ENCODE measurements at places on chromosomes 12 and 14.
A peak's percentile ranks its signal among the peaks of the same experiment; 100 is the strongest.

DNA sequence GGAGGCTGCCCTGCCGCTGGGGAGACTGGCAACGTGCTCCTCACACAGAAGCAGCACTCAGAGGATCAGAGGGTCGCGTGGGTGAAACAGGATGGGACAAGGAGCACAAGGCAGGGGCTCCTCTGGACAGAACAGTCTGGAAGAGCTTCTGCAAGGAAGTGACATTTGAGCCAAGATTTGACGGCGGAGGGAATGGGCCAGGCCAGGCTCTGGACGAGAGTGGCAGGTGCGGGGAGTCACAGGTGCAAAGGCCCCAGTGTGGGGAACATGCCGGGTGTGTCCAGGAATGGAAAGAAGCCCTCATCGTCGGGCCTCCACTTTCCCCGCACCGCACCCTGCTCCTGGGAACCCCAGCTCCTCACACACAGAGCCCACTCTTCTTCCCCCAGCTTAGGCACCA is 84.0 kb downstream of the RFLNA start:
- DNase-seq: no peak

DNA sequence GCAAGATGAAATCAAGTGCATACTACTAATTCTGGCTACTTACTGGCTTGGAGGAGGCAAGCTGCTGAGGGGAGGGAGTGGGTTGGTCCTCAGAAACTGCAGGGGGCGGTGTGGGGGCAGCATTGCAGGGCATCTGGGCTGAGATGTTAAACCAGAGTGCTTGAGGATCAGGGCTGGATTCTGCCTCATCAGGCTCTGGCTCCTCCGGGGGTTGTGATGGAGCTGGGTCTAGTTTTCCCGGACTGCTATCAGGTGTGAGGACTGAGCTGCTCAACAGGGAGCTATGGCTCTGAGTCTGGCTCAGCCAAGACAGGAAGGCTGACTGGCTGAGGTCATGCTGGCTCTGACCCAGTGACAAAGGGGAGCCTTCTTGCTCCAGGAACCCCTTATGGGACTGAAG is 28.6 kb downstream of the BAZ2A start:
- no peak for DNase-seq

DNA sequence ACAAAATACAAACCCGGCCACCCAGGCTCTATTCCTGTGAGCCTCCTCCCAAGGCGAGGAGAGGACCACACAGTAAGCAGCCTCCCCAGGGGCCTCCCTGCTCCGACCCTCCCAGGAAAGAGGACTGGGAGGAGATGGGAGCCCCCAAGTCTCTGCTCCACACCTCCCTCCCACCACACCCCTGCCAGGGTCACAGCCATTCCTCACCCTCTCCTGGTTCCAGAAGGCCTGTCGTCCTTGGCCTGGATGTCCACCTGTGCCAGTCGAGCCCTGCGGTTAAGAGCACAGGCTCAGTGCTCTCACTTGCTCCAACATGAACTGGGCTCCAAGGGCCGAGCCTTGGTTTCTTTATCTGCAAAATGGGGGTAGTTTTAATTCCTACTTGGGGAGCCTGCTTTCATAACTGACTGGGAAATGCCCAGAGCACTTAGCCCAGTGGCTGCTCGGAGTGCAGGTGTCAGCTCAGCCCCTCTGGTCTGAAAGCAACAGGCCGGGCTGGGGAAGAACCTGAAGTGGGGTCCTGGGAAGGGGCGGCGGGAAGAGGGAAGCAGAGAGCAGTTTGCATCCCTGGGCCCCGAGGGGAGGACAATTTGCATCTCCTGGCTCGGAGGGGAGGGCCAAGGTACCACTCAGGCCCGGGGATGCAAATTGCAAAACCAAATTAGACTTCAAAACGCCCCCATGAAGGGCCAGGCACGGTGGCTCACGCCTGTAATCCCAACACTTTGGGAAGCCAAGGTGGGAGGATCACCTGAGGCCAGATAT is 23.6 kb downstream of the TCHP start:
- DNase-seq: no peak

- DNase-seq: peak; percentile 45
Observed at GRCh38 chr14:53925201-53925766, 31.3 kb downstream of the BMP4 start.

- DNase-seq: no peak
Observed at GRCh38 chr12:53227836-53228235, 4.2 kb downstream of the RARG start.

DNA sequence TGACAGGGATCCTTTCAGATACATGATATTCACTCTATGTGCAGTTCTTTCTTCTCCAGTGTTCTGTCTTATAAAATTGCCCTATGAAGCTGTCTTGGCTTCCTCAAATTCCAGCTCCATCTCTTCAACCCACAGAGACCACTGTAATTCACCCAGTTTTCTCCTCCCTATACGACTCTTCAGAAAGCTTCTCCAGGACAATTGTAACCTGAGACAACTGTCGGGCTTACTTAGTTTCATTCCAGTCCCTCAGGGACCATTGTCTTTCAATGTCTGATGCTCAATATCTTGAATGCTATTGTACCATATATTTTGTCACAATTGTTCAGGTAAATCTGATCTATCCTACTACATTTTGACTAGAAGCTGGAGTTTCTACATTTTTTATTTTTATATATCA is 345.3 kb downstream of the RPL10L start:
- no peak for DNase-seq

DNA sequence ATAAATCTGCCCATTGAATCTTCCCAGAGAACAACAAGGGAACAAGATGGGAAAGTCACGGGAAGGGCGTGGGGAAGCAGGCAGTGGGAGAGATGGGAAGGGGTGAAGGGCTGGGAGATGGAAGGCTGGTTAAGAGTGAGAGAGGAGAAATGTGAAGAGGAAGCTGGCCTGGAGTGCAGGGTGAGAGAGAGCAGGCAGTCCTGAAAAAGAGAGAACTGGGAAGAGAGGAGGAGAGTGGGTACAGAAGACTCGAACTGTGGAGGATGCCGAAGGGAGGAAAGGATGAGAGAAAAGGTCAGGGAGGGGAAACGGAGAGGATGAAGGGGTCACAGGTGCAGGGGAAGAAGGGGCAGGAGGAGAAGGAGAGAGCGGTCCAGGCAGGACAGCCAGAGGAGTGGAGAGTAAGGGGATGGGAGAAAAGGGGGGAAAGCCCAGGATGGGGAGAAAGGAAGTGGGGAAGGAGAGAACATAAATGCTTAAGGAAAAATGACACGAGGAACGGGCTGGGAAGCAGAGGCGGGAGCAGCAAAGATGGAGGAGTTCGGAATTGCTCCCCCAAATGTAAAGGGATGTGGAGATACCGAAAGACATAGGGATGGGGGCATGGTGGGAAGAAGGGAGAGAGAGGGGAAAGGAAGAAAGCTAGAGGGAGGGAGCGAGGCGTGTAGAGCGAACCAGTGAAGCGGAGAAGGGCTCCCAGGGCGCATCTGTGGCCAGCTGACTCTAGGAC is 1.2 kb downstream of the PIANP start:
- no peak for DNase-seq

DNA sequence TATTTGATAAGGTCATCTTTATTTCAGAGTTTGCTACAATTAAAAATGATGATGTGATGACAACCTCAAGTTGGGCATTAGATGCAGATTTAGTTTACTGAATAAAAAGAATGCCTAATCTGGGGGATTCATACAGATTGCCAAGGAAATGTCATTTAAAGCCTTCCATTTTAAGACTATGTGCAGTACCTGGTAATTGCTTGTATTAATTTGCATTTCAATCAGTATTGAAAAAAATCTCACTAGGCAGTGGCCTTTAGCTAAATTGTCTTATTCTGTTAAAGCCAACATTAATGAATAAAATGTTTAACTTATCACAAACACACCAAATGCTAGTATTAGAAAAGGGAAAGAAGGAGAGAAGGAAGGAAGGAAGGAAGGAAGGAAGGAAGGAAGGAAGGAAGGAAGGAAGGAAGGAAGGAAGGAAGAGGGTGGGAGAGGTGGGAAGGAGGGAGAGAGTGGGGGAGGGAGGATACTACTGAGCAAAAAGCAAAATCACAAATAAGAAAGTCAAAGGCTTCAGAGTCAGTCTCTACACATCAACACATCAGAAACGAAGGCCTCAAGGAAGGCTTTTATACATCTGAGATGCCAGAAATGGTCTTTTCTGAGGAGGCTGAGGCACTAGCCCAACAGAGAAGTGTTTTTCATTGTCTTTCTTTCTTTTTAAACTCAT is 271.1 kb upstream of the CLEC14A start:
- DNase-seq: no peak

- DNase-seq: no peak
Observed at GRCh38 chr12:68622250-68622649, 11.6 kb downstream of the RAP1B start.

DNA sequence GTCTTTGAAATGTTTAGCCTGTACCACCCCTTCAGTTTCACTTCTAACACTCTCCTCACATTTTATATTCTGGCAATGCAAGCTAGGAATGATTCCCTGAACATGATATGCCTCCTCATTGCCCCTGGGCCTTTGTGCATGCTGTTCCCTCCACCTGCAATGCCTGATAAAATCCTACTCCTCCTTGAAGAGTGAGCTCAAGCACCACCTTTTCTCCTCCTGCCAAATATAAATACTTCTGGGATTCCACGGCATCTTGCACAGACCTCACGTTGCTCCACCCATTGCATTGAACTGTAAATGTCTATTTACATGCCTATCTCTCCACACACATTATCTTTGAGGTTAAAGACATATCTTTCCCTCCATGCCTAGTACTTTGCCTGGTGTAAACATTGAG is 21.1 kb downstream of the NKX2-1 start:
- no peak for DNase-seq

DNA sequence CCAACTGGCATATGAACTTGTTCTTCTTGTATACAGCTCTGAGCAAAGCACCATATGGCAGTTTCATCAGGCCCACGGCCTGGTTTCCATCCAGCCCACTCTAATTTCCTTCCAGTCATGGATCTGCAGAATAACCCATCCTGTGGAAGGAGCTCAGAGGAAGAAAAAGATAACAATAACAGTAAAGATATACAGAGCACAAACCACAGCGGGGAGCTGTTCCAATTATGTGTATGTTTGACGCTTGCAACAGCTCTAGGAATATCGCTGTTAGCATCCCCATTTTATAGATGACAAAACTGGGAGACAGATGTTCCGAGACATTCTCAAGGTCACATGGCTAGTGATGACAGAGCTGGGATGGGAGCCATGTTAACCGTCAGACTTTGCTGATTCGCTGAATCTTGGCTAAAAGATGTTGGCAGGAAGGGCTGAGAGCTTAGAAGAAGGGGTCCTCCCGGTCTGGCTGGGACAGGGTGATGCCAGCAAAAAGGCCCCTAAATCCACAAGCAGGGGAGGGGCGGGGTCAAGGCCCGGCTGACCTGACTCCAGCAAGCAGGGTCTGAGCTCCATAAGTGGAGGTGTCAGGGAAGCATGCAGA is 34.4 kb upstream of the CIPC start:
- DNase-seq: no peak

DNA sequence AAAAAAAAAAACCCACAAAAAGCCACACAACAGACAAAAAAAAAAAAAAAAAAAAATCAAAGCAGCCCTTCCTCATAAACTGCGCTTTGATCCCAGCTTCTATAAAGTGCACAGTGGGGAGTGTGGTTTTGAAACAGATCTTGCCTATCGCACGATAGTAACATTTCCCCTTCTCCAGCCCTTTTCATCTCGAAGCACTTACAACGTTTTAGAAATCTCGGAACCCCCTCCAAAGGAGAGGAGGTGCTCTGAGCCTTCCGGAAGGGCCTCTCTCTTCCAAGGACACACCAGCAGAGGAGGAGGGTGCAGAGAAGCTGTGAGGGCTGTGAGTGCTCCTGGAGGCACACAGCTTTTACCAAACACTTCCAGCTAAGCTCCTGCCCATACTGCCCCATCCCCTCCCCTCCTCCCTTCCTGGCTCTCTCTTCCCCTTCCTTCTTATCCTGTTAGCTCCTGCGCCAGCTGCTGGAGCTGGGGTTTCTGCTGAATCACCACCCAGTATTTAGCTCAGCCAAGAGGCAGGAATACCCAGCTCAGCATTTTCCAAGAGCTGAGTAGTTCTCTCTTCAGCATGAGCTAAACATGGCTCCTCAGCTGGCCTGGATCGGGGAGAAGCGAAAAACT is 28.4 kb downstream of the SLC7A8 start:
- DNase-seq: peak; percentile 95

GRCh38 chr12:110741341-110742095 is 1.2 kb downstream of the PPP1CC start:
- DNase-seq: no peak

DNA sequence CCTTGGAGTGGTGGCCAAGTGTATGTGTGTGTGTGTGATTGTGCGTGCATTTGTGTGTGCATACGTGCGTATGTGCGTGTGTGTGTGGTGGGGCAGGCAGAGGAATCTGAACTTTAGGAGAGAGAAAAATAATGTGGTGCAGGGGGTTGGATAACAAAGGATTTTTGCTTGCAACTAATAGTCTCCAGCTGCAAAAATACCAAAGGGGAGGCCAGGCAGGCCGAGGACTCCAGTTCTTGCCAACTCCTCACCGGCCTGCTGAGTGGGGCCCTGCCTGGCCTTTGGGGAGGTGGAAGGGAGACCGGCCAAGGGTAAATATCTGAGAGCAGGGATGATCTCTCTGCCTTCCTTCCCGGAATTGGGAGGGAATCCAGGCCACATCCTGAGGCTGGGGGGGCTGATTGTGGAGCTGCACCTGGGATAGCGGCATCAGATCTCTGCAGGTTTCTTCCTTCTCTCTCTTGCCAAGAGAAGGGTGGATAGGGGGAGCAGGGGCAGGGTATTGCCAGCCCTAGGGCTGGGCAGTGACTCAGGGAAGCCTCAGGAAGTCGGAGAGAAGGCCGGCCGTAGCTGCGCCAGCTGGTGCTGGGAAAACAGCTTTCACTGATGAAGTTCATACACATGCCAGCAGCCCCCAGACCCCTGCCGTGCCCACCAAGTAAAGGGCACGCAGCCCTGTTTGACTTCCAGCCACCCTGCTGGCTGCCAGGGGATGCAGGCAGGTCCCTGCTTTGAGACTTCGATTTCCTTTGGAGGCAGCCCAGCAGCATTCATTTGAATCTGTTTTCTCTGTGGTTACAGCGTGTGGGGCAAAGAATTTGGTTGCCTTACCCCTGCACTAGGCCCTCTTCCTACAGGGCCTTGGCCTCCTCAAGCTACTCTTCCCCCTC is 4.6 kb upstream of the LRP1-AS start:
- peak; percentile 94 for DNase-seq

DNA sequence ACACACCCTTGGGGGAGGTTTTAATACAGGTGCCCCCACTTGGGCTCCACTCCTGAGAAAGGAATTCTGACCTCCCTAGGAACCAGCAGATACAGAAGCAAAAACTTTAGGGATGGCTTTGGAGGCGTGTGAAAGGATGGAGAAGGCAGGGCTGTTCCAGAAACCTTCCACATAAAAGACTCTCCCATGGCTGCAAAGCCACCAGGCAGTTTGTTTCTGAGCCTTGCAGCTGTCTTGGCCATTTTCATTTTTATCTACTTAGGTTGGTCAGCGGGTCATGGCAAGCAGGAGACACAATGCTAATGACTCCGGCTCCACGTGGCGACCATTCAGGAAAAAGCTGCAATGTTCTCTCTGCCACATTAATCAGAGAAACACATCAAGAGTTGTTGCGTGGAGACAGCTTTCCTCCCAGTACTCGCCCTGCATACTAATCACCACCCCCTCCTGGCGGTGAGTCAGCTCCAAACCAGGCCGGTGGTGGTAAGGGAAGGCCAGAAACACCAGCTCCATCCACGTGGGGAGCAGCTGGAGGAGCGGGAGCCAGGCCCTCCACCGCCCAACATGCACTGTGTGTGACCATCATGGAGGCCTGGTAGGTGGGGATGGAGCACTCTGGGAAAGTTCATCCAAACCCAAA is 30.9 kb upstream of the IRF2BPL start:
- peak; percentile 91 for DNase-seq

GRCh38 chr12:74922642-74923041 is 287.0 kb downstream of the KCNC2 start:
- DNase-seq: no peak

- no peak for DNase-seq
Observed at GRCh38 chr14:95707327-95707726, 6.6 kb downstream of the TCL1A start.

All from fibroblast of upper back skin (primary cell).